Brain pericyte (primary cell): ENCODE measurements at places on chromosomes 2 and 18.

DNA sequence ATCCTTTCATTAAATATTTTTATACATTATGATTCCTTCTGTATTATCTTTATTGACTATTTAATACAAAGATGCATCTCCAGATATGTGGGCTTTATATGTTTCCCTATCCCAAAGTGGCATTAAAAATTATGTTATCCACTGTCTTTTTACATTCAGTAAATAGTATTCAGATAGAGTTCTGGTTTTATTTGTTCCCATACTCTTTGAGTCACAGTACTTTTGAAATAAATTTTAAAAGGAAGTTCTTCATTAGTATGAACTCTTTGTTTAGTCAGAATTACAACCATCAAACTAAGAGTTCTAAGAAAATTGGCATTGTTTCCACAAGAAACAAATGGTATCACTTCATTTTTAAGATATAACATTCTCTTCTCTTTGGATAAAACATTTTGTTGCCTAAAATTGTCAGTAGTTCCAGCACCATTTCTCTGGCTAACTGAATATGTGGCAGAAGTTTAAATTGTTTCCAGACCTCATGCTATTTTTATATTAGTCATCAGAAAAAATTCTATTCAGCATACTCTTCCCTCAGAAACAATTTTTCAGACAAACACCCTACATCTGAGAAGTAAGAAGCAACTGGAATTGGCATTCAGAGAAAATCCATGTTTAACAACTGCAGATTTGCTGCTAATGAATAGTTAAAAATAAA, 88.5 kb upstream of the COL5A2 start:
- DNase-seq = no peak

GRCh38 chr2:129861666-129862288, 117.7 kb upstream of the RAB6C start:
- DNase-seq = no peak

DNA sequence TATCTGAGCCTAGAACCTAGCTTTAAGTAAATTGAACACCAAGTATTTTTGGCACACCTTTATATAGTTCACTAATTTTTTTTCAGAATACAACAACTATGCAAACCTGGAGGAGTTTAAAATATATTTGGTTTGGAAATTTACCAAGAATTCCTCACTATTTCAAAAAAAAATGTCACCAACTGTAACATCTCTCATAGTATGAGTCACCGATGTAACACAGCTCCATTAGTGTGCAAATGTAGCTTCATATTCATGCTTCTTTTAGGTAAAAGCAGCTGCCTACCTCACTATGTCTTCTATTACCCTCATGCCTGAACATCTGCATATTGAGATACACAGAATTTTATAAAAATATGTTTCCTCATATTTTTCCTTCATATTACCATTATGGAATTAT, 80.5 kb downstream of the NRXN1 start:
- no peak for DNase-seq

- DNase-seq = no peak
Observed at GRCh38 chr2:211086049-211086448, 529.6 kb downstream of the CPS1 start.

DNA sequence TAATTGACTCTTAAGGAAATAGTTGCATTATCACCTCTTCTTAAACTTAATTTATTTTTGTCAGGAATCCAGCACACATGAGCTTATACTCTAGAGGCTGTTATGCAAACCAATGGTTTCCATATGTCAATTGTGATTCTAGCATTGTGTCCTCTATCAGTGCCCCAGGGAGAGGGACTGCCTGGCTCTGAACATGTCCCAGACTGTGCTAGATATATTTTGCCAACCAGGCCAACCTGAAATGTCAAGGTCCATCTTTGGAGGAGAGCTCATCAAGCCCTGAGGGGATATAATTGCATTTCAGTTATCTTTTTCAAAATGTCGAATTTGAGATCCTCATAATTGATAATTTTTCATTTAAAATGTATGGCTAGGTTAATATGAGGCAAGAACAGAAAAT, 34.2 kb downstream of the HNMT start:
- DNase-seq = no peak
